NCI-H2227 treated with DMSO at 0.1 percent for 48 hours (cell line): ENCODE measurements at places on chromosomes 13 and 19.
A peak's percentile ranks its signal among the peaks of the same experiment; 100 is the strongest.

GRCh38 chr13:30803749-30804148 lies 68.4 kb downstream of the ALOX5AP start:
- DNase-seq, result no peak

DNA sequence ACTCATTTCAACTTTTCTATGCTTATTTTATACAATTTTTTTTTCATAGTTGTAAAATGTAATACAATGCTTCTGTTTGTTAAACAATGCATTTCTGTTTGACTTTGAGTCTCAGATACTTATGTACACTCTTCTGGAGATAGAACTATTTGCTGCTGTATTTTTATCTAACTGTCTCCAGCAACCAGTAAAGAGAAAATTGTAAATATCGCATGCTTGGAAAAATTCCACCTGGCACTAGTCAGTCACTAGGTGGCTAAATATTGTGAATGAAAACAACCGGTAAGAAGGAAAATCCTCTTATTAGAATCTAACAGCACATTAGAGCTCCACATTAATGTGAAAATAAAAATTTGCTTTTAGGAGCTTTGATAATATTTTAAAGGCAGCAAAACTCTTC lies 876.5 kb downstream of the PCDH9 start:
- no peak for DNase-seq

GRCh38 chr13:50247223-50247622 lies 232.0 kb downstream of the KCNRG start:
- DNase-seq, result no peak

DNA sequence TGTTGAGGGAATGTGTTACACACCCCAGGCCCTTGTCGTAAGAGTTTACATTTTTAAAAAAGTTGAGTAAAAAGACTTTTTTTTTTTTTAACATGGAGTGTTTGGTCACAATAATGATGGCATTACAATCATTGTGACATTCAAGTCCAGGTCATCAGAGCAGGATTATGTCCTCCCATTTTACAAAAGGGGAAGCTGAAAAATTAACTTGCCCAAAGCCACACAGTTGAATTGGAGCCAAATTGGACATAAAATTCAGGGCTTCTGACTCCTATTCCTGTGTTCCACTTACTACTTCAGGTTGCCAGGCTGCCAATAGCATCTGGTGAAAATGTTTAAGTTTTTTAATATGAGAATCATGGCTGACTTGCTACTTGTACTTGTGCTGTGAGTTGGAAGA lies 49.3 kb downstream of the DLEU7 start:
- no peak for DNase-seq

DNA sequence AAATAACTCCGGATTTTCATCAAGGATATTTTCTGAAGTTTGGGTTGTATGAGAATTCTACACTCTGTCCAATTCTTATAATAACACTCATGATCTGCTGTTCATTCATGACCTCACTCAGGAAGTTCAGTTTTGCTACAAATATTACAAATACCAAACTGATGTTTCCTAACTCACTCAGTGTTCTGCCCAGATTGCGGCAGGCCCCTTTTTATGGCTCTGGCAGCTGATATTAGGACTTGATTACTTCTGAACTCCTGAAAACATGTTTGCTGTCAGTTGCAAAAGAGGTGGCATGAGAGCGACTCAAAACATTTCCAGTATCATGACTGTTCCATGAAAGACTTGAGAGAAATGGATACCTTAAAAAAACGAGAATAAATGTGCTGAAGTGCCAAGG lies 188.0 kb downstream of the RGCC start:
- no peak for DNase-seq

GRCh38 chr13:113902481-113902880 lies 38.6 kb upstream of the GAS6 start:
- no peak for DNase-seq

DNA sequence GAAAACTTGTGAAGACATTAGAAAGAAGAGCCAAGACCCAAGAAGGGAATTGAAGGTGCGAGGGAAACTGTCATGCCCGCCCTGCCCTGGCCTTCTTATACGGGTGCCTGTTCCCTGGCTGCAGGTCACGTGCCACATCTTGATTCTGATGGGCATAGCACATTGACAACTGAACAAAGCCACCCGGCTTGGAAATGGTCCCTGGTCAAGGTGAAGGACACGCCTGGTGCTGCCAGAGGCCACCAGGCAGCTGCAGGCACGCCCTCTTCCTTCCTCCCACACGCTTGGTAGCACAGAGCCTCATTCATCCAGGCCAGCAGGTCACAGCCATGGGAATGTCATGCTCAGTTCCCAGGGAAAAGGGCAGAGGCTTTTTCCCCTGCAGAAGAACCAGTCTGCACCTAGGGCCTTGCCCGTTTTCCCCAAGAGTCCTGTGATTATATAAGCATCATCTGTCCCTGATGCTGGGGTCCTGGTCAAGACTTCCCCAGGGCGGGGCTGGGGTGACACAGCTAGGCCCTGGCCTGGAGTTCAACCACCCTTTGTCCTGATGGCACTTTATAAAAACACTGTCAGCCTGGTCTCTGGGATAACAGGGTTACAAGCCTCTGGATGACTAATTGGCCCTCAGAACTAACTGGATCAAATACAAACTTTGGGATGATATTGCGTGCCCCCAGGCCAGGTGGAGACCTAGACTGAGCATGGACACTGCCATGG lies 56.0 kb downstream of the CDADC1 start:
- no peak for DNase-seq

DNA sequence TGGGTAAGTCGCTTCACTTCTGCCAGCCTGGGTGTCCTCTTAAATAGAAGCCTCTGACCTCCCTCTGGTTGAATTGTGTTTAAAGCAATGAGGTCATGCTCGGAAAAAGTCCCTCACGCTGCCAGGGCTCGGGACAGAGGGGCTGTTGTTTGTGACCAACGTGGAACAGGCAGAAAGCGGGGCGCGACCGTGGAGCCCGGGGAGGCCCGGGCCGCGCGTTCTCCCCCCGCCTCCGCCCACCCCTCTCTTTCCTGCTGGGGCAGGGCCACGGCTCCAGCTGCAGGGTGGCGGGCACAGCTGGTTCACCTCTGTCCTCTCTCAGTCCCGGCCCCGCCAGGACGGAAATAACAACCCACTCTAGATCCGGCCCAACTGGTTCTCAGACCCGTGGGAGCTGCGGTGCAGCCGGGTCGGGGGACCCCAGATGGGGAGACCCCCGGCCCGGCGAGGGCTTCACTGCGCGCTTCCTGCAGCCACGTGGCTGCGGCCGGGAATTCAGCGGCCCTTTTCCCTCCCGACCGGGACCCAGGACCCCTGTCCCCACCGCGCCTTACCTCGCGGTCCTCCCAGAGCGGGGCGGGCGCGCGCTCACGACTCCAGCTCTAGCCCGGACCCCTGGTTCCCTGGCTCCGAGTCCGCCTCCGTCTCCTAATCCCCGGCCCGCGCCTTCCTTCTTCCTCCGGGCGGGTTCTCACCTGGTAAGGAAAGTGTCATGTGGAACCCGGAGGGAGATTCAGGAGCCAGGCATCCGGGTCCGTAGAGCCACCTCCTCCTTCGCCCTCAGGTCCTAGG lies 1.9 kb downstream of the CDC42EP5 start:
- no peak for DNase-seq

- DNase-seq, result peak; percentile 78
Measured at GRCh38 chr19:29878973-29879654, 62.9 kb upstream of the URI1 start.

DNA sequence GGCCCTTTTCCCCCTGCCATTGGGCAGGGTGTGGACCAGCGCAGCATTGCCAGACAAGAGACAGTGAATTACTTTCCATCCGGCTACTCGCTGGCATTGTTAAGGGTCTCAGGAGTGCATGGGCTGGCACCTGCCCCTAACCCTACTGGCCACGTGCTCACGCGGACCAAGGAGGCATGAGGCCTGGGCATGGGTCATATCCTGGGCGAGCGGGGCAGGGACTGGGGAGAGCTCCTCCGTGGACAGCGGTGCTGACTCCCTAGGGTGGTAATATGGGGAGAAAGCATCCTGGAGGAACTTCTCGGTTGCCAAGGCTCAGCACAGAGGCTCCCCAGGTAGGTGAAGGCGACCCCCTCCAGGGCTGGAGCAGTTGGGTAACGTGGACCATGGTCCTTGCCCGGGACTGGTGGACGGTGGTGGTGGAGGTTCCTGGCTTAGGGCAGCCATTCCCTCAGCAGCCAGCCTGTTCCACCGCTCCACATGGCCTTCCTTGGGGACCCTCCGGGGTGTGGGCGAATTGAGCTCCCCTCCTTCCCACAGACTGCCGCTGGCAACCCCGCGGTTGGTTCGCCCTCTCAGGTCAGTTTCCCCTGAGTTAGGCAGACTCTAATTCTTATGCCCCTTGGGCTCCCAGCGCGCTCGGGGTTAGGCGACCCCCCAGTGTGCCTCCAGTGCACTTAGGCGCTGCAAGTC lies 465.1 kb downstream of the SLITRK5 start:
- no peak for DNase-seq

GRCh38 chr13:44313674-44314073 lies 60.0 kb upstream of the SERP2 start:
- no peak for DNase-seq

GRCh38 chr13:65915195-65915594 lies 1314.9 kb downstream of the PCDH9 start:
- DNase-seq, result no peak

DNA sequence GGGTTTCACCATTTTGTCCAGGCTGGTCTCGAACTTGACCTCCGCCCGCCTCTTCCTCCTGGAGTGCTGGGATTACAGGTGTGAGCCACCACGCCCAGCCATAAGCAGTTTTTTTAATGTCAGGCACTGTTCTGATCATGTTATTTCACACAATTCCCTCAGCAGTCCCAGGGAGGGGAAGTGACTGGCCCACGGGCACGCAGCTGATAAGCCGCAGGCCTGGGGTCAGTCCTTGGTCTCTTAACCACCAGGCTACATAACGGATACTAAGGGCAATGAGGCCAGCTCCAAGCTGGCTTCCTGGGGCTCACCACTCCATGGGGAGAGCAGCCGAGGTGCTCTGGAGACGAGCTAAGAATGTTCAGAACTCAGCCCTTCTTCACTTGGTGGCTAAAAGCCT lies 13.5 kb downstream of the BRSK1 start:
- no peak for DNase-seq

- no peak for DNase-seq
Measured at GRCh38 chr13:51841732-51842131, 3.2 kb downstream of the TMEM272 start.

DNA sequence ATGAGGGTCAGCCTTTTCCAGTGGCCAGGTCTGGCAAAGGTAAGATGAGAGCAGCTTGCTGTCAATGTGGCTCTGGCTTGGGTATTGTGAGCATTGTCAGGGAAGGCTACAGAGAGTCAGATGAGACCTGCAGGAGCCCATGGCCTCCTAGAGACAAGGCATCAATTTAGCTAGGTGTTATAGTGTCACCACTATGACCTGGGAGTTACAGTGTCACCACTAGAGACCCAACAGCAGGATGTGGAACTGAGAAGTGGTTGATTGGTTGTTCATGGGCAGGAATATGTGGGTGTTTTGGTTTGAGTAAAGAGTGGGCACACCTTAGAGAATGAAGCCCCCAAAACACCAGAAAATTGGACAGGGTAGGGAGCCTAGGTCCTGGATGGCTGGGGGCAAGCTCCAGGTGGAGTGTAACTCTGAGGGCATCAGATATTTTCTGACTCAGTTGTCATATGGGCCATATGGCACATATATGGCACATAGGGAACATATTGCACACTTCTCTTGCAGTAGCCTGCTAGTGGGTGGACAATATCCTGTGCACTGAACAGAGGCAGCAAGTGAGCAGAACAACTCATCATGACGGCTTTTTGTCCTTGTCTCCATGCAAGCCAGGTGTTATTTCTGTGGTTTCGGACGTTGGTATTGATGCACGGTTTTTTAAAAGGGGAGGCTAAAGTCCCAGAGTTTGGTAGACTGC lies 46.3 kb upstream of the CEACAM21 start:
- DNase-seq, result no peak

DNA sequence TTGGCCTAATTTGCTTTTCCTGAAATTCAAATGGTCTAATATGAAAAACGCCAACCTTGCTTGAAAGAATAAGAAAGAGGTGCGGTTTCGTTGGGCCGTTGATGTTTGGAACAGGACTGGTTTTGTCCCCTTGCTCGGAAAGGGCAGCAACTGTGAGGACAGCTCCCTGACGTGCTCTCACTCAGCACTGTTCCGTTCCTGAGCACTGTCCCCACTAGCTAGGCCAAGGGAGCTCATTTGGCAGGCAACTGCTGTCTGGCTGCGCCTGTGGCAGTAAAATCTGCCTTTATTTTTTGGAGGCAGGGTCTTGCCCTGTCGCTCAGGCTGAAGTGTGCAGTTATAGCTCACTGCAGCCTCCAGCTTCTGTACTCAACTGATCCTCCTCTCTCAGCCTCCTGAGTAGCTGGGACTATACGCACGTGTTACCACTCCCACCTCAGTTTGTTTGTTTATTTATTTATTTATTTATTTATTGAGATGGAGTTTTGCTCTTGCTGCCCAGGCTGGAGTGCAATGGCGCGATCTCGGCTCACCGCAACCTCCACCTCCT lies 4.5 kb downstream of the LDLR start:
- no peak for DNase-seq
